ENCODE measurements at places on chromosomes 2 and 18. TPM values are rescaled to one million over a fixed set of nuclear protein-coding genes. Genes with fewer than 3 reads are reported as not detected.

The MYL1 gene
- total RNA-seq, result not detected

The ZNF514 gene
- total RNA-seq, result 14.3 TPM

The NEU2 gene
- not detected for total RNA-seq

The ANKRD30BL gene
- not detected for total RNA-seq

The SERPINB11 gene
- not detected for total RNA-seq

The IRS1 gene
- total RNA-seq, result 24.5 TPM

The AFF3 gene
- total RNA-seq, result 3.4 TPM

Measured in smooth muscle cell of the pulmonary artery (primary cell).